ENCODE measurements at places on chromosomes 11 and 22.

- DNase-seq, result no peak
These were observed 50.1 kb downstream of the RELT start for GRCh38 chr11:73426219-73426850.

- no peak for DNase-seq
These were observed 61.5 kb downstream of the MICAL2 start for GRCh38 chr11:12171921-12172320.

DNA sequence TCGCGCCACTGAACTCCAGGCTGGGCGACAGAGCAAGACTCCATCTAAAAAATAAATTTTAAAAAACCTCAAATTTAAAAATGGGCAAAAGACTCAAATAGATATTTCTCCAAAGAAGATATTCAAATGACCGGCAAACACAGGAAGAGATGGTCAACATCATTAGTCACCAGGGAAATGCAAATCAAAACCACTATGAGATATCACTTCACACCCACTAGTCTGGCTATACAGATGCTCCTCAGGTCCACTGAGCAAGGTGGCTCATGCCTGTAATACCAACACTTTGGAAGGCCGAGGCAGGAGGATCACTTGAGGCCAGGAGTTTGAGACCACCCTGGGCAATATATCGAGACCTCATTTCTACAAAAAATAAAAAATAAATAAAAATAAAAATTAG is 43.3 kb upstream of the SLC35C1 start:
- DNase-seq, result no peak

GRCh38 chr11:79406376-79406775 is 34.5 kb downstream of the TENM4 start:
- DNase-seq, result no peak

- no peak for DNase-seq
These were observed 235.0 kb downstream of the MIAT start for GRCh38 chr22:26892166-26893041.

- no peak for DNase-seq
These were observed 97.0 kb downstream of the FAM181B start for GRCh38 chr11:82636615-82637014.

DNA sequence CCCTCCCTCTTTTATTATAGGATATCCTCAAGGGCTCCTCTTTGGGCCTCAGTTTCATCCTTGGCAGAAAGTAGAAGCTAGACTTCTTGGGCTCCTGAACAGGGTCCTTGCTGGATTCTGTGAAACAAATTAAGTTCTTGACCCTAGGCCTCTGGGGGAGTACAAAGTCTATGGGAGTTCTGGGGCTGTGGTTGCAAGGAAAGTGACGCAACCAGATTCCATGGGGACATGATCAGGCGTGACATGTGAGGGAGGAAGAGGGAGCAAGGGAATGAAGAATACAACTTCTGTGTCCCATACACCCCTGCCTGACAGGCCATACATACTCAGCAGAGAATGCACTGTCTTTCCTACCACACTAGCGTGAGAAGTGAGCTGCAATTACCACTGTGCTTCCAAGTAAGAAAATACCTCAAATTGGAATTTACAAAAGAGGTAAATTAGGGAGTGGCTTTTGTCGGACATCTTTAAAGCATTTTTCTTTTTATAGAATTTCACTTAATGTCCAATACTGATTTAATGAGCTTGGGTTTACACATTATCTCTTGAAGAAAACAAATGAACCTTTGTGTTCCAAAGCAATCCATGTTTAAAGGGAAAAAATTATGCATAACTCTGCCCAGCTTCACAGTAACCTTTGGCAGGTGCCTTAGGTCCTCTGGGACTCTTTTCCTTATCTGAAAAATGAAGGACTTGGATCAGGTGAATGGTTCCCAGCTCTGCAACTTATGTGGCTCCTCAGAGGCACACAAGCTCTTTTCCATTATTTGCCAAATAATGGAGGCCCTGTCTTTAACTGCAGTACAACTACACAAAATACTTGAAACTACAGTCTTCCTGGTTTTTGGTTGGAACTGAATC is 38.9 kb downstream of the LIMK2 start:
- no peak for DNase-seq

DNA sequence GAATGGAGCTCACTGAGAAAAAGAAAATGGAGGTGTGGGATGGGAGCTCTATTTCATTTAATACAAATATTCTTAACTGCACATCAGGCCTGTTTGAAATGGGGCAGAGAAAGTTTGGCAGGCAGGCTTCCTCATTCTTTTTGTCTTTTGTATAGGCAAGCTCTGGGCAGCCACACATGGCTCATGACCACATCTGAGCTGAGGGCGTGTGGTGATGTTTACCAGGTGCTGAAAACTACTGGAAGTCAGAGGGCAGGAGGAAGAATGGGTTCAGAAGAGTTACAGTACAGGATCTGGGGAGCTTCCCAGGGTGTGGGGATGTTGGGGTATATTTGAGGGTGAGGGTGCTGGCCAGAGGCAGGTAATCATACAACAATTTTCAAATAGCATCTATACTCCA is 66.3 kb upstream of the NAV2 start:
- no peak for DNase-seq

DNA sequence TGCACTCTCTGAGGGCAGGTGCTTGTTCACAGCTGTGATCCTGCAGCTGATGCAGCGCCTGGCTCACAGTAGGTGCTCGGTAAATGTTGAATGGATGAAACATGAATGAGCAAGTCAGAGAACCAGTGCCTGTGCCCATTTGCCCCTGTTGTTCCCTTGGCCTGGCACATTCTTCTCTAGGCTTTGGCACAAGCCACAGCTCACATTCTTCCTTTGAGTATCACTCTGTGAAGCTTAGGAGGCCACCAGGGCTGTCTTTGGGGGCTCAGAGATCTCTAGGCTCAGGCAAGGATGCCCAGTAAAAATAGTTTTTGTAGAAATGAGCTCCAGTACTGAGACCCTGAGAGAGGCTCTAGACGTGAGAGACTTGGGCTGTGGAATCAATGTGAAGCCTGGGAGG is 144.6 kb upstream of the NAV2 start:
- no peak for DNase-seq

DNA sequence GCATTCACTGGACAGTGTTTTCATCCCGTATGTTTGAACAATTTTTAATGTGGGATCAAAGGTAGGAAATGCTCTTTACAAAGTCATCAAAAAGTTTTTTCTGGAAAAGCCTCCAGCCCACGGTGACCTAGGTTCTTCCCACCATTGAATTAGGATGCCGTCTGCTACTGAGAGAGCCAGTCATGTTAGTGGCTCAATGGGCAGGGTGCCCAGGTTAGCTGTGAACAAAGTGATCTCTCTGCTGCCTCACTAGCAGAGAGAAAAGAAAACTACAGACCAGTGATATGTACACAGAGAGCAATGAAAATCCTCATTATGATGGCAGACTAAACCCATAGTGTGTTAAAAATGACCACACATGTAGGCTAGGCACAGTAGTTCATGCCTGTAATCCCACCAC is 32.4 kb downstream of the KCNQ1 start:
- no peak for DNase-seq

GRCh38 chr11:87438416-87438815 is 400.7 kb downstream of the TMEM135 start:
- no peak for DNase-seq

DNA sequence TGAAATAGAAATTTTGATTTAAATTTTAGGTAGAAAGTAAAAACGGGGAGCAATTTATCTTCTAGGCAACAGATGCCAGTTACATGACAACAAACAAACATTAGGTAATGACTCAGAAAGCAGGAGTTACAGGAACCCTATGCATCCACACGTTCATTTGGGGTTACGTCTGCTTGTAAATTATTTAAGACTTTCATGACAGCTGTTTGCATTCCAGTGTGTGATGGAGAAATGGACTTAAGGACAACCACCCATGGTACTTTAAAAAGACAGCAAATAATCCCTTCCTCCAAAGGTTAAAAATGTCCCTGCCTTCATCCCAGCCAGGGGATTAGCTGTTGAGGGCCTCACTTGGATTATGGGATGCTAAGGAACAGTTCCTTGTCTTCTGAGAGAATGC is 11.8 kb downstream of the E2F8 start:
- no peak for DNase-seq

DNA sequence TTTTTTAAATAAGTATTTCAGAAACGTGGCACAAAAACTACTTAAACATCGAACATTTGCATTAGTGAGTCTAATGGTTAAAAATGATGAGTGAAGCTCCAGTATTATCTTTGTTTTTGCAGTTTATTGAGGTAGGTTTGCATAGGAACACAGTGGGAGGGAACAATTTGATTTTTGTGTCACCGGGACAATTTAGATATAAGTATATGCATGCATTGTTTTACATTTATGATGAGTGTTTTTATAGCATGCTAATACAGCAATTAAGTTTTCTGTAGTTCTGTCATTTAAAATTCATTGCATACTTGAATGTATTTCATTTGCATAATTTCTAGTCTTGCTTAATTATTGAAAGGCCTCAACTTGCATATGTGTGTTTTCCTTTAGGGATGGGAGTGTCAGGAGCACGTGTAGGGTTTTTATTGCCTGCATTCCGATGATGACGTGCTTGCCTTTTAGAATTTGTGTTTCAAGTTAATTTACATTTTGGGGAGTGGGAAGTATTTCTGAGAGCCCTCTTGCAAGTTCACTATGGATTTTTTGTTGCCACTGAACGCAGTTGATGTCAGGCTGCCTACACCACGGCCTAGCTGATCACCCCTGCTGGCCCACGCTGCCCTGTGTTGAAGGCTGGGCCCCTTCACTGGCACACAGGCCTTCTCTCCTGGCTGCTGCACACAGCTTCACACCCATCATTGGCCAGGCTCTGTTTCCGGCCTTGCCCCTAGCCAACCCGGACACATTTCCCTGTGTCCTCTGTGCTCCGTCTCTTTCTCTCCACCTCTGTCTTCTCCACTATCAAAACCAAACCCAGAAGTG is 120.9 kb downstream of the TBC1D22A start:
- no peak for DNase-seq

GRCh38 chr11:61345954-61346843 is 13.2 kb downstream of the TKFC start:
- no peak for DNase-seq

GRCh38 chr11:12043959-12044791 is 35.7 kb upstream of the DKK3 start:
- peak; percentile 17 for DNase-seq

DNA sequence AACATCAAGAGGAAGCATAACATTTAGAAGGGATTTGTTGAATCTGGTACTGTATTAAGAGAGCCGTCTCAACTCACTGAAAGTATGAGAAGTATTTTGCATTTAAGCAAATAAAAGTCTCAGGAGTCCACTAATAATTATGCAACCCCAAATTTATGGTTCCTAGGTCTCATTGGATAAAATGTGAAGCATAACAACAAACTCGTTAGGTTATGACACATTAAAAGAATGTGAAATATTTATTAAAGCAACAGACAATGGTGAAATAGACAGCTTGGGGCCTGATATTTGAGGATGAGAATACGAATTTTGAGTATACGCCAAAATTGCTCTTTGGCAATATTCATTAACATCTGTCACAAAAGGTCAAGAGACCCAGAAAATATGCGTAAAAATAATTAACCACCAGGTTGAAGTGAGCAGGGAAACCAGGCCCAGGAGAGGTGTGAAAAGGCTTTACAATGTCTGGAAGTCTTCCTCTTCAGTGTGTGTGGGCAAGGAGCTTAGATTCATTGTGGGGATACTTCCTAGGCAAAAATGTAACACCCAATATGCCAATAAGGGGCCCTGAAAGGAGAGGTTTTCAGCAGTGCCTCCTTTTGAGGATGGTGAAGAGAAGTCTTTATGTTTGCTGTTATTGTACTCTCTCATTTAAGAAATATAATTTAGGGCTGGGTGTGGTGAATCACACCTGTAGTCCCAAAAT is 89.2 kb downstream of the FDX1 start:
- DNase-seq, result no peak

GRCh38 chr11:45733176-45733575 is 67.8 kb upstream of the CHST1 start:
- DNase-seq, result no peak

GRCh38 chr11:35111161-35112055 is 27.6 kb upstream of the CD44 start:
- no peak for DNase-seq

- DNase-seq, result no peak
These were observed 2.1 kb downstream of the ARHGEF12 start for GRCh38 chr11:120338107-120338933.

- DNase-seq, result no peak
These were observed 7.9 kb downstream of the C2CD3 start for GRCh38 chr11:74162681-74163467.

DNA sequence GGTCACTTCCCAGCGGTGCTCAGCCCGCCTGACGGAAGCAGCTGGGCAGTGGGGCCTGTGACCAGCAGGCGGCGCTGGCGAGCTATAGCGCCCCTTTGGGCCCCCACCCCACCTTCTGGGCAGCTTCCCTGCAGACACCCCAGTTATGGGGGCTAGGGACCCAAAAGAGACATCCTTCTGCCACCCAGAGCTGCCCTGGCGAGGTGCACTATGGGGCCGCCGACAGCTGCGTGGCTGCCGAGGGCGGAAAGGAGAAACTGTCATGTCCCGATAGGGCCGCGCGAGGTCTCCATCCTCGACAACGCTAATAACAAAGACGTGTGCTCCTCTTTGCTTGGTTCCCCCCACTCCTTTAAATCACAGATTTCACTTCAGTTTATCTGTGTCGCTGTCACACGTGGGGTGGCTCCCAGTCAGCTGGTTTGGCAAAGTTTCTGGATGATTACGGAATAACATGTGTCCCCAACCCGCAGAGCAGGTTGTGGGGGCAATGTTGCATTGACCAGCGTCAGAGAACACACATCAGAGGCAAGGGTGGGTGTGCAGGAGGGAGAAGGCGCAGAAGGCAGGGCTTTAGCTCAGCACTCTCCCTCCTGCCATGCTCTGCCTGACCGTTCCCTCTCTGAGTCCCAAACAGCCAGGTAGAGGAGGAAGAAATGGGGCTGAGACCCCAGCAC is 673 bp upstream of the MYO7A start:
- peak; percentile 33 for DNase-seq

- DNase-seq, result no peak
These were observed 93.0 kb downstream of the ME3 start for GRCh38 chr11:86579406-86579731.

- no peak for DNase-seq
These were observed 17.2 kb upstream of the FCHSD2 start for GRCh38 chr11:73159297-73159696.

DNA sequence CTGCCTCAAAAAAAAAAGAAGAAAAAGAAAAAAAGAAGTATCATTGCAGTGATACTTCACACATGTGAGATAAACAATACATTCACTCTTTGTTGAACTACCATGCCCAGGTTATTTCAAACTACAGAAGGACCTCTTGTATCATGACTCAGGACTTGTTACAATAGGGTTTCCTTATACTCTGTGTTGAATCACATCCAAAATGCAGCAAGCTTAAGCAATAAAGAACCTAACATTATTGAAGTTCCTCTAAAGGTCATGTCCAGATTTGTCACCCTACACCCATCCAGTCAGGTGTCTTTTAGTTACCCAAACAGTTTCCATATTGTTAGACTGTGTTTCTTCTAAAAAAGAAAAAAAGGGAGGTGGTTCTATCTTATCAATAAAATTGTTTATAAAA is 26.9 kb upstream of the ALKBH3 start:
- DNase-seq, result no peak

GRCh38 chr11:125062931-125063428 is at the start of gene SLC37A2:
Gene SLC37A2 (plus strand): TSS chr11:125063305. CDS start chr11:125063368, 63 bp downstream.
- DNase-seq, result no peak

GRCh38 chr11:110711448-110711775 is 825 bp downstream of the ARHGAP20 start:
- no peak for DNase-seq

Measured in stimulated activated CD8-positive, alpha-beta memory T cell treated with anti-CD3 and anti-CD28 coated beads, Interleukin-4, amount 100 ng/mL, for 1 hour (primary cell).